ENCODE measurements at places on chromosomes 6 and 20.

DNA sequence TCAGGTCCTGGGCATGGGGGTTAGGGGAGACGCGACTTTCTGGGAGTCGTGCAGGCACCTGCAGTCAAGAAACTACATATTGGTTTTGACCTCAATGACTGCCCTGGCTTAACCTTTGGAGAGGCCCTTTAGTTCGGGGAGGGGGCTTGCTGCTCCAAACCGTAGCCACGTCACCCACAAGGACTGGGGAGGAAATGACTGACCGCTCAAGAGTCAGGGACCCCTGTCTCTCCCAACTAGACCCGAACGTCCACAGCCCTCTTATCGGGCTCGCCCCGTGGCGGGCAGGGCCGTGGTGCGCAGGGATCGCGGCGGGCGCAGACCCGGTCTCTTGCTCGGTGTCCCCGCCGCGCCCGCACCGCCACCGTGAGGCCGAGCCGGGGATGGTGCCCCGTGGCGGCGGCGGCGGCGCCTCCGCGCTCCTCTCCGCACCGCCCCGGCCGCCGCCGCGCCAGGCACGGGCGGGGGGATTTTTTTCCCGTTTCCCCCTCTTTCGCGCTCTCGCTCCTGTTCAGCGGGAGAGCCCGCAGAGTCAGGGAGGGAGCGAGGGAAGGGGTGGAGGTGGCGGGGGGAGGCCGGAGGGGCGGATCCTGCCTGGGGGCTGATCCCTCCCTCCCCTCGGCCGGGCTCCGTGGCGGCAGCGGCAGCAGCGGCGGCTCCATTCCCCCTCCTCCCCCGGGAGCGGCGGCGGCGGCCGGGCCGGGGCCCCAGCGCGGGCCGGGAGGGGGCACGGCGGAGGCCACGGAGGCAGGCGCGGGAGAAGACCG lies at the start of gene BRPF3:
BRPF3 (plus strand) TSS at position 632 of the 767 bp plus-strand sequence. CDS start 3,579 bp downstream, outside the sequence.
- peak; percentile 33 for DNase-seq

- no peak for DNase-seq
Observed at GRCh38 chr6:147190556-147190955, 13.7 kb upstream of the STXBP5 start.

- no peak for DNase-seq
Observed at GRCh38 chr6:23659125-23659524, 466.9 kb upstream of the NRSN1 start.

DNA sequence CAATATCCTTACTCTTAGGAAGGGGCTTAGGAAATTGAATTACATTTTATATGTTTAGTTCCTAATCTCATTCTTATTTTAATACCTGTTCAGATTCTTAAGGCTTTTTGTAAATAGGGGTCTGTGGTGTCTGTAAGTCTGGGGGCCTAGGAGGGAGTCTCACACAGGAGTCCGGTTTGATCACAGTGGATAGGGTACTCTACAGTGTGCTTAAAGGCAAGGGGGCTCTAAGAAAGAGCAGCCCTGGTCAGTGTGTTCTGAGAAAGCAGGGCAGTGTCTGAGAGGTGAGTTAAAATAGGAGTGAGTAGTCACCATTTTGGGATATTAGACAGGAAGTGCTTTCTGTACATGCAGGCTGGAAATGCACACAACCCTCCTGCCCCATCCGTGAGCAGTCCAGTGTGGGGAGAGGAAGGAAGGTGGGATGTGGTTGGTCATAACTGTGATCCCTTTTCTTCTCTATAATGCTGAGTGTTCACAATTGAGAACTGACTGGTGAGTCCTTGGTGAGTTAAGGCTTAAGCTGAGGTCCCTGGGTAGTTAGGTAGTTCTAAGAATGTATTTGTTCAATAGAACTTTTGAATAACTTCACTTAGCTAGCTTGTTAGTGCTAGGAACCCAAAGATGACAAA lies 50.0 kb downstream of the CDKAL1 start:
- no peak for DNase-seq

All from right renal cortex interstitium (tissue), 3 donors.